Endothelial cell of umbilical vein (primary cell): ENCODE measurements at places on chromosomes 3 and 15. TPM values are rescaled to one million over a fixed set of nuclear protein-coding genes. Genes with fewer than 3 reads are reported as not detected.

GRCh38 chr15:91860498-91860897 lies 7.0 kb downstream of the SLCO3A1 start:
- DNase-seq, result no peak
- no peaks in the 10 kb centered on the region for H3K36me3 ChIP-seq
- no peaks in the 10 kb centered on the region for H3K4me1 ChIP-seq
- no peaks in the 10 kb centered on the region for H3K27me3 ChIP-seq
- no peak overlapping the region for H3K27ac ChIP-seq

DNA sequence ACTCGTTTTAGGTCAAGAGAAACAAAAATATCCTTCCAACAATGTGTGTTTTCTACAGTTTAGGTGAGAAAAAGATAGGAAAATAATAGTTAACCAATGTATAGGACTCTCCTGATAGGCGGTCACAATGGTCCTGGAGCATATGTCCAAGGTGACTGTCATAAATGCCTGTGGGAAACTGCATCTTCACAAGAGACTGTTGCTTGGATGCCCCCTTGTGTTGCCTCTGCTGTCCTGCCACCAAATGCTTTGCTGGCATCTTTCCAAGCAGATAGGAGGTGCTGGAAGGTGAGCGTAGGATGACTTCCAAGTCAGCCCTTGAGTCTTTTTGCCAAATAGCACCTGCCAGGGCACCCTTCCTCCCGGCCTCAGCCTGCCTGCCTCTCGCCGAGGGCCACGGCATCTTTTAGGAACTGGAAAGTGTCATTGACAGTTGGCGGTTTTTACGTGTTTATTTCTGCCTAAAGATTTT lies 24.1 kb upstream of the SACM1L start:
- H3K27ac ChIP-seq, result peak overlapping the region; percentile 70
- peaks cover 5% of the 10 kb centered on the region for H3K36me3 ChIP-seq
- H3K4me1 ChIP-seq, result peaks cover 49% of the 10 kb centered on the region
- no peaks in the 10 kb centered on the region for H3K27me3 ChIP-seq
- H3K4me3 ChIP-seq, result no peak overlapping the region

DNA sequence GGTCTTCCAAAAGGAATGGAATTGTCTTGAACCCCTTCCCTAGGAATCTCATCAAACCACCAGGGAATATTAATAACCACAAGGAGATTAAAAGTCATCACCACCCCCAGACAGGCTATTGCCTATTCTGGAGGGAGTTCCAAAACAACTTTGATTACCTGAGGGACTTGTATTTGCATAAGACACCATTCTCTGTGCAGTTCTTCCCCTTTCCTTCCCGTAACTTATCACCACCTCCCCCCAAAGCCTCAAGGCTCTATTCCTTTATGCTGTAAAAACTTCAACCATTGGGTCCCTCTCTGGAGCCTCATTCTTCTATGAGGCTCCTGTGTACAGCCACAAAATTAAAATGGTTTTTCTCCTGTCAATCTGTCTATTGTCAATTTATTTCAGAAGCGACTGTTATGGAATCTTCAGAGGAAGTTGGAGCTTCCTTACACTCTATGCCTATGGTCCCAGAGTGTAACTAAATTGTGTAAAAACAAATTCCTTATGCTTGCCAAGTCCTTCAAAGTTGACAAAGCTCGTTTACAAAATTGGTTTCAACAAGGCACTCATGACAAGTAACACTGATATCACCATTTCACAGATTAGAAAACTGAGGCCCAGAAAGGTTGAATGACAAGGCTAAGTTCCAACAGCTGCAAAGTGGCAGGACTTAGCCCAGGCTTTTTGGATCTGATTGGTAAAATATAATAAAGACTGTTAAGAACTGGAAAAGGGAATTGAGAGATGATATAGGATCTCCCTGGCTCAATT lies 68.3 kb upstream of the HERC1 start:
- no peaks in the 10 kb centered on the region for H3K27me3 ChIP-seq
- peaks cover 15% of the 10 kb centered on the region for H3K4me1 ChIP-seq
- H3K36me3 ChIP-seq, result no peaks in the 10 kb centered on the region
- no peak overlapping the region for H3K27ac ChIP-seq
- no peak overlapping the region for H3K4me3 ChIP-seq

DNA sequence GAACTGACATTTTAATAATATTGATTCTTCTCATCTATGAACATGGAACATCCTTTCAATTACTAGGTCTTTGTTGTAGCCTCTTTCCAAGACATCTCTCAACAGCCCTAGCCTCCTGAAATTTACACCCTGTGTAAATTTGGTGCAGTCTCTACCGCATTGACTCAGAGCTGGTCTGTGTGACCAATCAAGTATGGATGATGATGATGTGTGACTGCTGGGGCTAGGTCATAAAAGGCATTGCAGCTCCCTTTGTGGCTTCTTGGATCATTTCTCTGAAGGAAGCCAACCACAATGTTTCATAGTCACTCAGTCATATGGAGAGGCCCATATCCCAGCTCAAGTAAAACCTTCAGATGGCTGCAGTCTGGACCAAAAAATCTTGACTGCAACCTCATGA lies 62.1 kb upstream of the FAM3D start:
- no peak for DNase-seq
- no peaks in the 10 kb centered on the region for H3K27me3 ChIP-seq
- no peak overlapping the region for H3K27ac ChIP-seq
- H3K36me3 ChIP-seq, result no peaks in the 10 kb centered on the region

The FILIP1L gene
- polyA plus RNA-seq, result 26.0 and 36.2 TPM in 2 replicates

GRCh38 chr3:129312021-129312639 lies 33.5 kb downstream of the HMCES start:
- H3K4me1 ChIP-seq, result peaks cover 4% of the 10 kb centered on the region
- H3K27ac ChIP-seq, result no peak overlapping the region

- DNase-seq, result peak; percentile 60
- no peak overlapping the region for H3K4me3 ChIP-seq
- H3K36me3 ChIP-seq, result no peaks in the 10 kb centered on the region
- H3K4me1 ChIP-seq, result peaks cover 5% of the 10 kb centered on the region
- no peak overlapping the region for H3K27ac ChIP-seq
- no peaks in the 10 kb centered on the region for H3K27me3 ChIP-seq
Measured at GRCh38 chr3:174125267-174125824, 727.8 kb downstream of the NLGN1 start.

The CRYGS gene
- 5.0 and 7.6 TPM in 2 replicates for polyA plus RNA-seq

DNA sequence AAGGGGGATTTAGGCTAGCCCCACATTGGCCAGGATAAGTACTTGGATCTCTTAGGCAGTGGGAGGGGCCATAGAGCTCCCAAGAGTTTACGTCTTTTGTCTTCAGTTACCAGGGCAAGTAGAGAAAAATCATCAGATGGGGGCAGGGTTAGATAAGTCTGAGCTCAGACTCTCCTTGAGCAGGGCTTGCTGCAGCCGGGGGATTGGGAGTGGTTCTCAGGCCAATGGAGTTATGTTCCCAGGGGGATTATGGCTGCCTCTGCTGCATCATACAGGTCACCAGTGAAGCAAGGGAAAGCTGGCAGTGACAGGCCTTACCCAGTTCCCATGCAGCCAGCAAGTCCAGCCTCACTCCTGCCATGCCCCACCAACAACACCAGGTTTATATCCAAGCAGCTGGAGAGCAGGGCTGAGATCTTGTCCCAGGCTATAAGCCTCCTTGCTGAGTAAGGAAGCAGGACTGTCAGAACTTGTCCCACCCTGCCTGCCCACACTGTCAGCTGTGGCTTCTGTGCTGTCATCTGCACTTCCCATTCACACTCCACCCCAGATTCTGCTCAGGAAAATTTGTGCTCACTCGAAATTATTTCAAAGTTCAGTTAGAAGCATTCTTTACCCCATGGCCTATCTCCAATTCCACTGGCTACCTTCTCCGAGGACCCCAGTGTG lies 215.3 kb downstream of the FAM43A start:
- no peaks in the 10 kb centered on the region for H3K36me3 ChIP-seq
- no peak overlapping the region for H3K27ac ChIP-seq
- H3K4me3 ChIP-seq, result no peak overlapping the region
- H3K27me3 ChIP-seq, result no peaks in the 10 kb centered on the region
- peaks cover 5% of the 10 kb centered on the region for H3K4me1 ChIP-seq

DNA sequence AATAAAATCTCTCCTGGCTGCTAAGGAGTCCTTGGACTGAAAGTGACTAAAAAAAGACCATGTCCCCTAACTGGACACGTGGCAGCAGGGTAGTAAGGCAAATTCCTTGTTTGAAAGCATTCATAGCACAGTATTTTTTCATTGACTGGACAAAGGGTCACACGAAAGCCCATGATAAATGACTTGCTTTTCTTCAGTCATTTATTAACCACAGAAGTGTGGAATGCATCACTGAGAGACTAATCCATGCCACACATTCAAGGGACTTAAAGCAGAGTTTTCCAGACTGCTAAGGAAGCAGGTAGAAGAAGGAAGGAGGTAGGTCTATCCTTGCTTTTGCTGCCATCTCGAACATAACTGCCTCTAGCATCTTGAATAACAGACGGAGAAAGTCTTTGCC lies 31.2 kb downstream of the CASR start:
- peaks cover 2% of the 10 kb centered on the region for H3K27me3 ChIP-seq
- no peaks in the 10 kb centered on the region for H3K4me1 ChIP-seq
- no peak for DNase-seq
- no peaks in the 10 kb centered on the region for H3K36me3 ChIP-seq
- H3K4me3 ChIP-seq, result no peak overlapping the region

DNA sequence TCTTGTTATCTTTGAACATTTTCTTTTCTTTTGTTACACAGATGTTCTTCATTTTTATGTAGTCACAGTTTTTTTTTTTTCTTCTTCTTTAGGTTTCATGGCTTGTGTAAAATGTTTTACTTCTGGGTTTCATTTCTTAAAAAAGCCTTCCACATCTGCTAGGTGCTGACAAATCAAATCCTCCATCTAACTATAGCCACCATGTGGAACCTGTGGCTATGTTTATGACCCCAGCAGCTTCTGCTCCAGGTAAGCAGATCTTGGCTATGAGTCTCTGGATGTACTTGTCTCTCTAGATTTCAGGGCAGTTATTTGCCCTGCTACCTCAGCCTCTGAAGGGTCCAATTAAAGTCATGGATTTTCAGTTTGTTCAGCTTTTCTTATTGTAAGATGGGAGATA lies 44.5 kb downstream of the OXSM start:
- peaks cover 3% of the 10 kb centered on the region for H3K27me3 ChIP-seq
- no peak for DNase-seq
- no peaks in the 10 kb centered on the region for H3K36me3 ChIP-seq
- H3K27ac ChIP-seq, result no peak overlapping the region
- no peak overlapping the region for H3K4me3 ChIP-seq

GRCh38 chr3:152209776-152210175 lies 59.0 kb upstream of the MBNL1 start:
- H3K4me1 ChIP-seq, result no peaks in the 10 kb centered on the region
- H3K4me3 ChIP-seq, result no peak overlapping the region
- DNase-seq, result no peak
- H3K27me3 ChIP-seq, result no peaks in the 10 kb centered on the region
- no peaks in the 10 kb centered on the region for H3K36me3 ChIP-seq

DNA sequence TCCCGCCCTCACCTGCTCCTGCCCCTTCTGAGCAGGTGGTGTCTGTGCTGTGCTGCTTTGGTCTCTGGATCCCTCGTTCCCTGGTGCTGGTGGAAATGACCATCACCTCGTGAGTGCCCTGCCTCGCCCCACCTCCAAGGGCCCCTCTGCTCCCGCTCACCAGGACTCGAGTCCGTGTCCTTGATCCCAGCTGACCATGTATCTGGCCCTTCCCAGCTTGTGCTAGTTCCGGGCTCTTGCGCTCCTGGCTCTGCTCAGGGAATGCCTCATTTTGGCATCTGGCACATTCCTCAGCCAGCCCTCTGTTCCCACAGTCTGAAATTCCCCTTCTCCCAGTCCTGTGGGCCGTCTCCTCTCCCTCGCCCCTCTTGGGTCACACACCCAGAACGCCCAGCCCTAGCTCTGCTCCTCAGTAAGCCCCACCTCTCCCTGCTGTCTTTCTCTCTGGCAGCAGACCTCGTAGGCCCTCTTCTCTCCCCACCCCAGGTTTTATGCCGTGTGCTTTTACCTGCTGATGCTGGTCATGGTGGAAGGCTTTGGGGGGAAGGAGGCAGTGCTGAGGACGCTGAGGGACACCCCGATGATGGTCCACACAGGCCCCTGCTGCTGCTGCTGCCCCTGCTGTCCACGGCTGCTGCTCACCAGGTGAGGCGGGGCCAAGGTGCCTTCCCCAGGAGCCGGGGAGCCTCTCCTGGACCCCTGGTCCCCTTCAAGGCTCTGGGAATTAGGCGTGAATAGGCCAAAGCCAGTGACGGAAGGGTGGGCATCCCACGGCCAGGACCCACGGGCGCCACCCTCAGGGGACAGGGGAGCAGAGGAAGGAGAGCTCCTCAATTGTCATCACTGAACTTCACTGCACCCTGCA lies 11.5 kb downstream of the SLC51A start:
- no peak for DNase-seq
- no peaks in the 10 kb centered on the region for H3K36me3 ChIP-seq
- H3K4me1 ChIP-seq, result no peaks in the 10 kb centered on the region
- H3K4me3 ChIP-seq, result no peak overlapping the region
- H3K27ac ChIP-seq, result no peak overlapping the region
- H3K27me3 ChIP-seq, result no peaks in the 10 kb centered on the region

GRCh38 chr3:106381286-106381938 lies 512.6 kb upstream of the CBLB start:
- H3K36me3 ChIP-seq, result no peaks in the 10 kb centered on the region
- H3K27me3 ChIP-seq, result no peaks in the 10 kb centered on the region
- H3K4me1 ChIP-seq, result no peaks in the 10 kb centered on the region

DNA sequence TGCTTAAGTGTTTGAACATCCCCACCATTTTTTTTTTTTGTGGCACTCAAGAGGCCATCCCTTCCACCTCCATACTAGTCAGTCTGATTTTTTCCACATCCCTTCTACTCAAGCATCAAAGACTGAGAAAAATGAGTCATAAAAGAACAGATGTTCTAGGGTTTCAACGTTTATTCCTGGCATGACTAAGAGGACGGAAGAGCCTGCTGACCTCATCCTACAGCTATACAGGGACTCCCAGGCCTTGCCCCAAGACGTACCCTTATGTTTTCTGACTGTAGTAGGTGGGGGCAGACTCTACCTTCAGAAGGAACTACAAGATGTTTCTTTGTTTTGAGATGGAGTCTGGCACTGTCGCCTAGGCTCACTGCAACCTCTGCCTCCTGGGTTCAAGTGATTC lies 3.3 kb upstream of the ITPKA start:
- DNase-seq, result peak; percentile 85
- peak overlapping the region; percentile 43 for H3K27ac ChIP-seq
- H3K27me3 ChIP-seq, result peaks cover 14% of the 10 kb centered on the region
- no peak overlapping the region for H3K4me3 ChIP-seq
- no peaks in the 10 kb centered on the region for H3K36me3 ChIP-seq

DNA sequence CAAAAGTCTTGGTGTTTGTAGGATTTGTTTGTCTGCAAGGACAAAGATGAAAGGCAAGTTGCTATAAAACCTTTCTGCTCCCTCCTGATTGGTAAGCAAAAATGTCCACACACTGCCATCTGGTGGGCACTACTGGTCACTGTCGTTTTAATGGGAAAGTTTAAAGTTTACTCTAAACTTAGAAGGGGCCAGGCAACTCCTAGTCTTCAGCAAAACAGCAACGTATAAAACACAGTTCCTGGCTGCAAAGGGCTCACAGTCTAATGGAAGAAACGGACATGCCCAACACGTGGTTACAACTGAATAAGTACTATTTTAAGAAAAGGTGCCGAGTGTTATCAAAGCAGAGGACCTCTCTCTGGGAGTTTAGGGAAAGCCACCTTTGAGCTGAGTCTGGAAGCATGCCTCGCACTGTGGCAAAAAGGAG lies 23.7 kb upstream of the TPRG1 start:
- H3K27me3 ChIP-seq, result peaks cover 8% of the 10 kb centered on the region
- peak; percentile 71 for DNase-seq
- no peaks in the 10 kb centered on the region for H3K36me3 ChIP-seq
- no peaks in the 10 kb centered on the region for H3K4me1 ChIP-seq
